ENCODE measurements at places on chromosomes 1 and 21. TPM values are rescaled to one million over a fixed set of nuclear protein-coding genes. Genes with fewer than 3 reads are reported as not detected.

DNA sequence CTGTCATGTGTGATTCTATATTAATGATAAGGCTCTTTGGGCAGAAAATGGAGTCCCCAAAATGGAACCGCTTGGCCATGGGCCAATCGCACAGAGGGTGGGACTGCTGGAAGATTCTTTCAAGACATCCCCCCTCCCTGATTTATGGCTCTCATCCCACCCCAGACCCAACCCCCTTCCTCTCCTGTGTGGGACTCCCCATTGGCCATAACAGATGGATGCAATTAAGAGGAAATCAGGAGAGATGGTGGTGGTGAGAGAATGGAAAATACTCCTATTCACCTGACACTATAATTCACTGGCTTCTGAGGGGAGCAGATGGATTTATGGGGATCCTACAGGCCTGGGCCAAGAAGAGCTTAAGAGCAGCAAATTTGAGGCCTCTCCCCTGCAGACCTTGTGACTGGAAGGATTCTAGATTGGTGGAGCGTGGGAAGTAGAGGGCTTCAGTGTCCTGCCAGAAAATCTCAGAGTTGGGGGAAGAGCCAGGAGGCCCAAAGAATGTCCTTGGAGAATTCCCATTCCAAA, 1.7 kb downstream of the IGFN1 start:
- H3K36me3 ChIP-seq: no peaks in the 10 kb centered on the region
- H3K4me1 ChIP-seq: no peaks in the 10 kb centered on the region
- no peak overlapping the region for H3K27ac ChIP-seq
- H3K27me3 ChIP-seq: no peaks in the 10 kb centered on the region
- DNase-seq: no peak

DNA sequence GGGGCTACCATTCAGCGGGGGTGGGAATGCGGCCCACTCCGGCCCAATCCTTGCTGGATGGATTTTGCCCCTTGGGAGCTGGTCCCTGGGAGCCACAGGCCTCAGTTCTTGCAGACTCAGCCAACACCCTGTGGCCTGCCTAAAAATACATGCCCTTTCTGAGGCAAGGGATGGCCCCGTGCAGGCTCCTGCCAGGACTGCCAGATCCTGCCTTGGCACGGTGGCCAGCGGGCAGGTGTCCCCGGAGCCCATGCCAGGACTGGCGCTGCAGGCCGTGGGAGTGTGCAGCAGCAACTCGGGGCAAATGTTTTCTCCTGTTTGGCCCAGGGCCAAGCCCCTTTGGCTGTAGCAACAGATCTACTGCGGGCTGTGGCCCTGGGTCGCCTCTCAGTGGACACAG, 1.6 kb upstream of the PANK4 start:
- no peak overlapping the region for H3K4me3 ChIP-seq
- H3K27me3 ChIP-seq: peaks cover 21% of the 10 kb centered on the region
- no peak overlapping the region for H3K27ac ChIP-seq
- H3K36me3 ChIP-seq: no peaks in the 10 kb centered on the region
- peaks cover 36% of the 10 kb centered on the region for H3K4me1 ChIP-seq

- no peaks in the 10 kb centered on the region for H3K27me3 ChIP-seq
- no peak overlapping the region for H3K4me3 ChIP-seq
- no peak overlapping the region for H3K27ac ChIP-seq
- H3K36me3 ChIP-seq: no peaks in the 10 kb centered on the region
Measured at GRCh38 chr21:28781602-28782276, 210.9 kb downstream of the LTN1 start.

DNA sequence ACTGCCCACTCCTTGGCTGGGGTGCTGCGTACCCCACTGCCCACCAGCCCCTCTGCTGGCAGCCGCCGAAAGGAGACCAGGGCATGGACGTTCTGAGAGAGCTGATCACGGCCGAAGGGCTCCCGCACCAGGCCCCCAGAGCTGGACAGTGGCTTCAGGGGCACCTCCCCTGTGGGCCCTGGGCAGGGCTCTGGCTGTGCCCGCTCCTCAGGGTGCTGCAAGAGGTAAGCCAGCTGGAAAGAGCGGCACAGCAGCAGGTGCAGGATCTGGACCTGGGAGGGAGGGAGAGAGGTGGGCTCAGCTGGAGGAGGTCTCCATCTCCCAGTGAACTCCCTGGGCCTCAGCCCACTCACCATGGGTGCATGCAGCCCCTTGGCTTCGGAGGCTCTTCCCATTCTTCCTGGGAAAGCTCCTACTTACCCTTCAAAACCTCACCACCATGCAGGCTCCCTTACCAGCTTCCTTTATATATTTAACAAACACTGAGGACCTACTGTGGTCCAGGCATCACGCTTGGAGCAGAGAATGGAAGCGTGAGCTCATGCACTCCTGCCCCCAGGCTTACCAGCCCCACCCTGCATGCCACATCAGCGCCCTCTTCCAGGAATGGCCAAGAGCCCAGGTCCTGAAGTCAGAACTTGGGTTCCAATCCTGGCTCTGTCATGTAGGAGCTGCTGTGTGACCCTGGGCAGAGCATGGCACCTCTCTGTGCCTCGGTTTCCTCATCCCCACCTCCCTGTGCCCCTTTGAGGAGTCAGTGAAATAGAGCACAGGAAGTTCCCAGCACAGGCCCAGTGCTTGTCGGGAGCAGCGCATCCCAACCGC, 6.8 kb upstream of the KIF17 start:
- peaks cover 16% of the 10 kb centered on the region for H3K27me3 ChIP-seq
- H3K4me1 ChIP-seq: no peaks in the 10 kb centered on the region
- no peaks in the 10 kb centered on the region for H3K36me3 ChIP-seq
- no peak overlapping the region for H3K27ac ChIP-seq
- H3K4me3 ChIP-seq: no peak overlapping the region

DNA sequence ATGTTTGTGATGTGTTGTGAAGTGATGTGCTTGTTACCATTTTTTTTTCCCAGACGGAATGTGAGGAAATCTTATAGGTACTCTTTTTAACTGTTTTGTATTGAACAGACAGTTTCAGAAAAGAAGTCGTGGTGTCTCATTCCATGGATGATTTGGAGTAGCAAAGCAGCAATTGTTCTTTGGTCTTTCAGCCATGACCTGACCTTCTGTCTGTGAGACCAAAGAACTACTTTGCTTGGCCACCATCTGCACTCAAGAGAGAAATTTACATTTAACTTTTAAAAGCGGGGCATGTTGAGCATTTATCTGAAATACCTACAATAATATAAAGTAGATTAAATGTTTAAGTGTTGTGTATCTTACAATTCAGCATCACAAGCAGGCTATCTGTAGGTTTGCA, 90.2 kb downstream of the SDCCAG8 start:
- H3K4me1 ChIP-seq: no peaks in the 10 kb centered on the region
- no peak overlapping the region for H3K27ac ChIP-seq
- H3K36me3 ChIP-seq: peaks cover 50% of the 10 kb centered on the region

DNA sequence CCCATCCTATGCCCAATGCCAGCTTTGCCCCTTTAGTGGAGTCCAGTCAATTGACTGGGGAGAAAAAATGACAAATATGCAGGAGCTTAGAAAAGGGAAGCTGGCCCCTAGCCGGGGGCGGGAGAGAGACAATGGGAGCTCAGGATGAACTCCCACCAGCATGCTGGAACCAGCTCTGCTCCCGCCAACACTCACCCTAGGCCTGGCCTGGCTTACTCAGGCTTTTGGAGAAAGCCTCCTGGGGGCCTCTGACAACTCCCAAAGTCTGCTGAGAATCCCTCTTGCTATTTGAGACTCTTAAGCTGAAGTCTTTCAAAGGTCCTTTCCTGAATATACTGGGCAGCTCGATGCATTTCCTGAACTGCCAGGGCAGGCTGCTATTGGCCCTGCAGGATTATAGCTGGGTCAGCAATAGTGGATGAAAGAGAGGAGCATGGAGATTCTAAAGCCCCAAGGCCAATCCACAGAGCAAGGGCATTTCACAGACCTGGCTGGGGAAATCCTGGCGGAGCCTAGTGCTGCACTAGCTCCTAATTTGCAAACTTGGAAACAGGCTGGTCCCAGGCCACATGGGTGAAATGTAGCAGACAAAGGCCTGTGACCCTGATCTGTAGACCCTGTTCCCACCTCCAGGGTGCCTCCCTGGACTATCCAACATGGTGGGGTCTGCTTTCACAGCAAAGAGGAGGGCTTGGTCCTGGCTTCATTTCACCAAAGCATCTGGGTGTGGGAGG, 35.7 kb upstream of the CLSTN1 start:
- no peaks in the 10 kb centered on the region for H3K27me3 ChIP-seq
- H3K27ac ChIP-seq: no peak overlapping the region
- no peak for DNase-seq
- H3K36me3 ChIP-seq: peaks cover 15% of the 10 kb centered on the region
- no peaks in the 10 kb centered on the region for H3K4me1 ChIP-seq
- no peak overlapping the region for H3K4me3 ChIP-seq

GRCh38 chr21:33977721-33978369, 62.2 kb upstream of the ATP5PO start:
- H3K36me3 ChIP-seq: no peaks in the 10 kb centered on the region
- H3K27ac ChIP-seq: no peak overlapping the region
- no peak for DNase-seq
- no peaks in the 10 kb centered on the region for H3K27me3 ChIP-seq
- no peak overlapping the region for H3K4me3 ChIP-seq

DNA sequence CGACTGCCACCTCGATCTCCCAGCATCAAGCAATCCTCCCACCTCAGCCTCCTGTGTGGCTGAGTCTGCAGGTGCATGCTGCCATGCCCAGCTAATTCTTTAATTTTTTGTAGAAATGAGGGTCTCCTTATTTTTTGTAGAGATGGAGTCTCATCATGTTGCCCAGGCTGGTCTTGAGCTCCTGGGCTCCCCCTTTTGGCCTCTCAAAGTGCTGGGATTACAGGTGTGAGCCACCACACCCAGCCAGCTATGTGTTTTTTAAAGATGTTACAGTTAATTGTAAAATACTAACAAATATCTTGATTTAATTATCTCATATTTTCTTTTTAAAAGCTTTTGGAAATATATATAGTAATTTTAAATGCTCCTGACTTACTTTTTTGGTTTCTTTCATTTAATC, 181.3 kb upstream of the DMRTA2 start:
- H3K27me3 ChIP-seq: no peaks in the 10 kb centered on the region
- H3K4me3 ChIP-seq: no peak overlapping the region
- no peak overlapping the region for H3K27ac ChIP-seq
- no peaks in the 10 kb centered on the region for H3K4me1 ChIP-seq
- no peak for DNase-seq

DNA sequence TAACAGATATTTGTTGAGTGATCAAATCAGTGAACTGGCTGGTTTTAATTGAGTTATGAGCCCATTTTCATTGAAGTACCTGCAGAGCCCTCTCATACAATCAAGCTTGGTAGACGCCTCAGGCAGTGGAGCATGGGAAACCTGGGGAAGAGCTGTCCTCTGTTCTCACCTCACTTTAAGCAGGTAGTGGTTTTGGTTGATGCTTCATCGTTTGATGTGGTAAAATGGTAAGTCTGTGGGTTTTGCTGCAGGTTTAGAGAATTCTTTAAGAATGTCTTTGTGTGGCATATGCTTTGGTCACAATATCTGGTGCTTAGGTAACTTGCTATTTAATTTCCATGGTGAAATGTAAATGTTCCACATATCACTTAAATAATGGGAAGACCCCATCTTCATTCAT, 10.0 kb downstream of the LAMC1 start:
- H3K4me1 ChIP-seq: peaks cover 27% of the 10 kb centered on the region
- H3K27ac ChIP-seq: no peak overlapping the region
- H3K4me3 ChIP-seq: no peak overlapping the region
- DNase-seq: no peak
- no peaks in the 10 kb centered on the region for H3K36me3 ChIP-seq

DNA sequence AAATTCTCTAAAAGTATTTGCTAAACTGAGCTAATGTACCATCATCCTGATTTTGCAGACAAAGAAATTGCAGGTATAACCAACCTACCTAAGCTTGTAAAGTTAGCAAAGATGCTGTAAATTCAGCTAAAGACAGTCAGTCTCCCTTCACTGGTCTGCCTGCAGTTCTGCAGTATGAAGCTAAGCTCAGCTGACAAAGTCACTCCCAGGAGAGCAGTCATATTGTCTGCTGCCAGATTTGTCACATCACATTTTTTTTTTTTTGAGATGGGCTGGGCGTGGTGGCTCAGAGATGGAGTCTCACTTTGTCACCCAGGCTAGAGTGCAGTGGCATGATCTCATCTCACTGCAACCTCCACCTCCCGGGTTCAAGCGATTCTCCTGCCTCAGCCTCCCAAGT, 8.9 kb upstream of the CMPK1 start:
- no peak overlapping the region for H3K27ac ChIP-seq
- H3K4me1 ChIP-seq: no peaks in the 10 kb centered on the region
- no peak overlapping the region for H3K4me3 ChIP-seq
- DNase-seq: no peak
- H3K27me3 ChIP-seq: no peaks in the 10 kb centered on the region
- no peaks in the 10 kb centered on the region for H3K36me3 ChIP-seq

DNA sequence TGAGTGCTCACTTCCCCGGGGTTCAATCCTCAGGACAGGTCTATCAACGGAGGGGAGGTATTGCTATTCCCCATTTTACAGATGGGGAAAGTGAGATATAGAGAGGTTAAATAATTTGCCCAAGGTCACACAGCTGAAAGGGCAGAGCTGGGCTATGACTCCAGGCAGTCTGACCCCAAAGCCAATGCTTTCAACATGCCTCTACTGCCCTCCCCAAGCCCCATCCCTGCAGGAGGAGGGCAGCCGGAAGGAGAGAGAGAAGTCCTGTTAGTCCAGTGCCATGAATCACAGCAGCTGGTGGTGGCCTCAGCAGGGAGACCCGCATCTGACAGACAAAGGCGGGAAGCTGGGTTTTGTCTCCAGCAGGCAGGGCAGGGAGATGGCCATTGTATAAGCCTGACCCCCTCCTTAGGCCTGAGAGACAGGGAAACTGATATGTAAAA, 20.0 kb upstream of the CLIC4 start:
- peak overlapping the region; percentile 57 for H3K27ac ChIP-seq
- H3K27me3 ChIP-seq: no peaks in the 10 kb centered on the region
- H3K4me3 ChIP-seq: no peak overlapping the region
- peaks cover 15% of the 10 kb centered on the region for H3K4me1 ChIP-seq
- no peaks in the 10 kb centered on the region for H3K36me3 ChIP-seq

DNA sequence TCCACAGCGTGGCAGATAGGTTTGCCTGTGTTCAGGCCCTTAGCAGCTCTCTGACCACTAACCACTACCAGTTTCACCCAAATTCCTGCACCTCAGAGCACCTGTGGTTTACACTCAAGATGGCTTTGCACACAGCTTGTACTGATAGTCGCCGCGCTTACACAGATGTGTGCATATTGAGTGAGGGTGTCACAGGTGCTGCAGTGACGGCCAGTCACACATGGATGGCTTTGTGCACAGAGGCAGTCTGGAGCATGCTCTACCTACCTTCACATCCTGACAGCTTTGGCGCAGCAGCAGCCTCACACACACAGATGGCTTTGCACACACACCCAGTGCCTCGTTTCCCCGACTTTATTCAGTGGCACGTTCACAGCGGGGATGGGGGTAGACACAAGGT, 7.5 kb downstream of the DMAP1 start:
- no peak for DNase-seq
- H3K4me3 ChIP-seq: no peak overlapping the region
- no peaks in the 10 kb centered on the region for H3K36me3 ChIP-seq
- no peaks in the 10 kb centered on the region for H3K27me3 ChIP-seq
- H3K4me1 ChIP-seq: no peaks in the 10 kb centered on the region
- H3K27ac ChIP-seq: no peak overlapping the region

Gene TACSTD2
- polyA plus RNA-seq: 9.6 TPM
